ENCODE measurements at places on chromosomes 2 and 18.

- DNase-seq: no peak
Observed at GRCh38 chr2:64454386-64455332, 697 bp downstream of the LGALSL start.

DNA sequence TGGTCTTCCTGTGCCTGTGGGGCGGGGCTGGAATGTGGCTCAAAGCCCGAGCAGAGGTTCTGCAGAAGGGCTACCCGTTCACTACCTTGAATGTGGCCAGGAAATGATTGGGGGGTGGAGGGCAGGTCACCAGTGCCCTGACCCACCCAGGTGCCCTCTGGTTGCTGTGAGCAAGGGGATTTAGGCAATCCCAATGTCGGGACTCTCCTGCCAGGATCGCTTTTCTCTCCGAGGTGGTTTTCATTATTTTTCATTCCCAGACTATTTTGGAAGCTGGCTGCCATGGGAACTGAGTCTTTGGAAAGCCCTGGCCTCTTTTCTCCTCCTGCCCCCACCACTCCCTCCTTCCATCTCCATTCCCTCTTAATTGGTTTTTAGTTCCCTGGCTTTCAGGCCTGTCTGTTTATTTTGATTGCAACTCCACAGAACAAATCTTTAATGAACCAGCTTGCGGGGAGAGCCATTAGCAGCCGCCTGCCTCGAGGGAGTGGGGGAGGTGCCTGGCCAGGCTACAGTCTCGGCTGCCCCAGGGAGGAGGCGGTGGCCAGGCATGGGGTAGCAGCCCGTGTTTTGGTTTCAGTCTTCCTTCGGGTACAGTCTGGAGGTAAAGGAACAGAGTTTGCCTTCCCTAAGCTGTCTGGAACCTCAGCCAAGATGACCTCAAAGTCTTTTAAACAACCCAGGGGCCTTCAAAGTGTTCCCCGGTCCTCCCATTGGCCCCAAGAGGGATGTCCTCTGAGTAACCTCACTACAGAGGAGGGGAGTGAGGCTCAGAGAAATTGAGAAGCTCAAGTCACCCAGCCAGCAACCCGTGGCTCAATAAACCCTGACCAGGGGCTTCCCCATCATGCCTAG, 114.4 kb upstream of the HAAO start:
- DNase-seq: no peak

- DNase-seq: no peak
Observed at GRCh38 chr2:191666732-191667131, 11.2 kb upstream of the NABP1 start.

- no peak for DNase-seq
Observed at GRCh38 chr2:140173790-140174189, 1393.6 kb upstream of the NXPH2 start.

- DNase-seq: no peak
Observed at GRCh38 chr2:134671513-134671912, 47.3 kb downstream of the TMEM163 start.

GRCh38 chr2:20649576-20649975, 1.3 kb downstream of the HS1BP3 start:
- DNase-seq: no peak

All from stimulated activated CD8-positive, alpha-beta memory T cell treated with anti-CD3 and anti-CD28 coated beads, Interleukin-15, amount 100 ng/mL, for 1 hour (primary cell).